Activated naive CD8-positive, alpha-beta T cell treated with anti-CD3 and anti-CD28 coated beads, Interleukin-2, amount 10 ng/mL, durations not matched to agents 7 days and 5 days (primary cell): ENCODE measurements at places on chromosomes 11 and 22.

DNA sequence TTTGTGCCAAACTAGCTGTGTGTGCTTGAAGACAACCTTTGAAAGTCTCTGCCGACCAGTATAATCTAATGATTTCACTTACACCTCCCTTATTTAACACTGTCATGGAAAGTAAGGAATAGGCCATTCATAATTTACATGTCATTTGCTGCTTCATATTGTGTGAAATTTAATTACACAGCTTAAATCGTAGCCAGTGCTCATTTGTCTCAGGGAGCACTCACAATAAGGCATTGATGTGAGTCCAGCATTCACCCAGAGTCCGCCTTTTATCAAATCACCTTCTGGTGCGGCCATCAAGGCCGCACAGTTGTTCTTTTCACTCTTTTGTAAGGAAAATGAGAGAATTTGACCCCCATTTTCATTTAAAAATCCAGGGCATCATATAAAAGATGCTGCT is 46.9 kb downstream of the PAX6 start:
- no peak for DNase-seq

DNA sequence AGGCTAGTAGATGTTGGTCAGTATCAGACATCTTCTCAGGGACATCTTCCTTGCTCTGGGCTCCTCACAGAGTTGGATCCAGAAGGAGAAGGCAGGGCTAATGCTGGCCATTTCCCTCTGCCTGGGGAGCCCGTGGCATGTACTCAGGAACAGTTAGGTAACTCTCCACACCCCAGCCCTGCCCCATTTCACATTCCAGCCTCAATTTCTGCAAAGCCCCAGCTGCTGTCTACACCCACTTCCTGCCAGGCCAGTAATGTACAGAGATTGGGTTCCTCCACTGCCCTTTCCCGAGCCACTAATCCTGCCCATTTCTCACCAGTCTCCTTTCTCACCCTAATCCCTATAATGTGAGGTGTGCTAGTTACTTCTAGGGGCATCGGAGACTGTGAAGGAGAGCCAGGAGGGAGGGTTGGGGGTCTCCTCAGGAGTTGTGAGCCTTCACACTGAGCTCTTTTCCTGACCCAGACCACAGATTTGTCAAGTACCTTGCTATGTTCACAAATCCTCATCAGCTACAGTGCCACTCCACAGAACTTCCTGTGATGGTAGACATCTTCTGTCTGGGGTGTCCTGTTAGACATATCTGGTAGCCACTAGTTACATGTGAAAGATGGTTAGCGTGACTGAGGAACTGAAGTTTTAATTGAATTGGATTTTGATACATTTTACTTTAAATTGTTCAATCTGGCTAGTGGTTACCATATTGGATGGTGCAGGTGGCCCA is 1.3 kb upstream of the SEC14L3 start:
- DNase-seq: no peak

DNA sequence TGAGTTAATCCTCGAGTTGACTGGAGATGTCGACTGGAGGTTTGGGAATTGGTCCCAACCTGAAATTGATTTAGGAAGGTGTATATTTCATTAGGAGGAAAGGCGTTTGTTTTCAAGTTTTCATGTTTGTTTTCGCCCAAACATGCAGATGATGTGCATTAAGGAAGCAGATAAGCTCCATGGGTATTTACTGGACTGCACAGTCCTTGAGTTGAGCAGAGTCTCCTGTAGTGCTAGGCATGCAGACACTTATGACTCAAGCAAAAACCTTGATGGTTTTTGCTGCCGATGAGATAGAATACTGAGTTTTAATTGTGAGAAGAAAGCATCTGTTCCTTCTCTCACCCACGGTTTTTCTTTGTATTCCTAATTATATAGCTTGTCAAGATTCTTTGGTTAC is 27.9 kb downstream of the CABIN1 start:
- no peak for DNase-seq

DNA sequence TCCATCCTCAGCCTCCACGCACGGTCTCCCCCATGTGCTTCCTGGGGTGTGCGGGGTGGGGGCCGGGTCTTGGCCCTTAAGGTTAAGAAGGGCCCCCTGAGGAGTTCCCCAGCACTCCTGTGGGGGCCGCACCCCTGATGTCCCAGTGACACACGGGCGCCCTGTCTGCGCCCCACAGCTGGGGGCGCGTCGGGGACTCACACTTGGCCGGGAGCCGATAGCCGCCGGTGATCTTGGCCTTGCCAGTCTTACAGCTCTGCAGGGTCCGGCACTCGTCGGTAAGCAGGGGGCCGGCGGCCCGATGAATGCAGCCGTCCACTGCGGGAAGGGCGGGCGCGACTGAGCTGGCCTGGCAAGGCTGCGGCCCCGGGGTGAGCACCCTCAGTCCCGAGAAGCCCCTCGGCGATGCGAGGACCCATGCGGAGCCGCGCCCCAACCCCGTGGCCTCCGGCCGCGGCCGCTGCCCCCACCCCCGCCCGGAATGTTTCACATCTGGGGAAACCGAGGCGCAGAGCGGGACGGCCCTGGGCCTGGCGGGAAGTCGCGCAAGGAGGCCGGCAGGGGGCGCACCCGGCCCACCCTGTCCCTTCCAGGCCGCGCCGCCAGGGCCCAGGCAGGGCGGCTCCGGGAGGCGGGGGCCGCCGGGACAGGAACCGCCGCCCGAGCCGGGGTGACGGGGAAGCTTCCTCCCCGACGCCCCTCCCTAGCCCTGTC is 13.9 kb downstream of the OTUB1 start:
- DNase-seq: peak; percentile 88

GRCh38 chr11:27696115-27696514 is 4.1 kb downstream of the BDNF start:
- DNase-seq: no peak

GRCh38 chr11:121191818-121192217 is 90.8 kb downstream of the TECTA start:
- no peak for DNase-seq

DNA sequence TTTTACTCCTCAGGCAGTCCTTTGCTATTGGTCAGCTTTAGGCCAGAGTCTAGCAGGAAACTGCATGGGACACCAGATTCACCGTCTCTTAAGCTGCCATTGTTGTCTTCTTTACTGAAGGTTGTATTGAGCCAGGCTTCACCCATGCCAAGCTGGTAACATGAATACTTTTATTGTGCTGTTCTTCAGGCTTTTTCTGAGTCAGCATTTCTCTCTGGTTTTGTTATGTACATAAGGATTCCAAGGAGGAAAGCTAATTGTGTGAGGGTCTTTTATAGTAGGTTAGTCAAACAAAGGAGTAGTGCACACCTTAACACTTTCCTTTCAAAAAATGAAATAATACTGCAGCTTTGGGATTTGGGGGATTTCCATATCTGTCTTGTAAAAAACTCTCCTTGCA is 252.8 kb downstream of the JRKL start:
- DNase-seq: no peak
